ENCODE measurements at places on chromosomes 7 and 10. TPM values are rescaled to one million over a fixed set of nuclear protein-coding genes. Genes with fewer than 3 reads are reported as not detected.

- no peak for DNase-seq
Observed at GRCh38 chr7:91557789-91558404, 293.7 kb downstream of the FZD1 start.

DNA sequence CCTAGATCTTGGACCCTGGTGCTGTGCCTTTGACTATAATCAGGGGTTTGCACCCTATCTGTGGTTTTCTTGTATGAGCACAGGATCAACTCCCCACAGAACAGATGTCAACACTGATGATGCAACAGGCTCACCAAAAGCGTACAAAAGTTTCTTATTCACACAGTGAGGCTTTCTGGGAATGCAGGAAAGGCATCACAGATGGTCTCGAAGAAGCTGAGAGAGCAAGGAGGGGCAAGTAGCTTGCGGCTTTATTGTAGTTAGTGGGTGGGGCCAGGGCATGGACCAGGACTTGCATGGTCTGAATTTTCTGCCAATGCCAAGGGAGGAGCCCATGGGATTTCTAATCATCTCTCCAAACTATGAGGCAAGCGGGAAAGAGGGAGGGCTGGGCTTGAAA, 46.2 kb downstream of the SEC61G start:
- no peak for DNase-seq

The PLEKHS1 gene
- not detected for total RNA-seq

GRCh38 chr10:60868946-60869345, 75.0 kb downstream of the RHOBTB1 start:
- DNase-seq: no peak

The ENO4 gene
- total RNA-seq: 0.37 TPM

DNA sequence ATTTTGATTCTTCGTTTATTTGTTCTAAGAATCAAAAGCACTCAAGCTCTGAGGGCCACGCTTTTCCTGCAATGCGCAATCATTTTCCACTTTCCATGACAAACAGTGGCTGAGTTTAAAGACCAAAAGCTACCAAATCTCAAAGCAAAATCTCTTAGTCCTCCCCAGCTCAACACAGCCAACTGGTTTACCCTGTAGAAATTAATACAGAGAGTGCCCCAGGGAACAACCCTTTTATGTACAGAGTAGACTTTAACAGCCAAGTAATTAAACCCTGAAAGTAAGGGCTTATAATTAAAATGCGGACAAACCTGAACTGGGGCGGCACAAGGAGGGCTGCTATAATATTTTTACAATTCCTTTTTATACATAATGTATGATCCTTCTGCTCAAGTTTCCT, 53.2 kb downstream of the FAM53B start:
- no peak for DNase-seq

The LAMB1 gene
- 131 TPM for total RNA-seq

The SFXN4 gene
- total RNA-seq: 19.9 TPM

DNA sequence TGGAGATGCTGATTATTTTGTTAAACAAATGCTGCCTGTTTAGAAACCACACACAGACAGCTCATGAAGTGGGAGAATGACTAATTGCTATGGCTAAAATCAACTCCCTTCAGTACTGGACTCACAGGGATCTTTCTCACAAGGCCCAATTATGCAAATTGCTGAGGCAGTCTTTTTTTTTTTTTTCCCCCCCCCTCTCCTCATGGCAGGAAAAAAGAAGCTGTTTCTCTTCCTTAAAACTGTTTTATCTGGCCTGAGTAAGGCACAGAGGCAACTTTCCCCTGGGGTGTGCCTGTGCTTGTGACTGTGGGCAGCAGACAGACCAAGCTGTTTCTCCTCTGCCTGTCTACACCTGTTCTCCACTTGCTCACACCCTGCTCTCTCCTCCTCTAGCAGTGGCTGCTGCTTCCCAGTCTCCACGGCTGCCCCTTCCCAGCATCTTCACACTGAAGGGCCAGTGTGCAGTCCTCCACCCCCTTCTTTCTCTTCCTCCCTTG, 65.4 kb upstream of the STEAP1B start:
- no peak for DNase-seq

DNA sequence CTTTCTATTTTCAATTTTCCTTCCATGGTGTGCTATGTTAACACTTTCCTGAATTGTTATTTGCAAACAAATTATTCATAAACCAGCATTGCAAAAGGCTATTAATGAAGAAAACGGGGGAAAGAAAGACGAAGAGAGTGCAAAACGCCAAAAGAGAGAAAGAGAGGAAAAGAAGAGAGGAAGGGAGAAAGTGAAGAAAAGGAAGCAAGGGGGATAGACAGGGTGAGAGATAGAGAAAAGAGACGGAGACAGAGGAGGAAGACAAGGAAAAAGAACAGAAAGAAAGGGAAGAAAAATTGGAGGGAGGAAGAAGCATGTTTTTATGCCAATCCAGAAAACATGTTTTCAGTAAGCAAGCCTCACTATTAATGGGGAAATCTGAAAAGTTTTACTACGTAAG, 310.6 kb downstream of the TFEC start:
- no peak for DNase-seq

DNA sequence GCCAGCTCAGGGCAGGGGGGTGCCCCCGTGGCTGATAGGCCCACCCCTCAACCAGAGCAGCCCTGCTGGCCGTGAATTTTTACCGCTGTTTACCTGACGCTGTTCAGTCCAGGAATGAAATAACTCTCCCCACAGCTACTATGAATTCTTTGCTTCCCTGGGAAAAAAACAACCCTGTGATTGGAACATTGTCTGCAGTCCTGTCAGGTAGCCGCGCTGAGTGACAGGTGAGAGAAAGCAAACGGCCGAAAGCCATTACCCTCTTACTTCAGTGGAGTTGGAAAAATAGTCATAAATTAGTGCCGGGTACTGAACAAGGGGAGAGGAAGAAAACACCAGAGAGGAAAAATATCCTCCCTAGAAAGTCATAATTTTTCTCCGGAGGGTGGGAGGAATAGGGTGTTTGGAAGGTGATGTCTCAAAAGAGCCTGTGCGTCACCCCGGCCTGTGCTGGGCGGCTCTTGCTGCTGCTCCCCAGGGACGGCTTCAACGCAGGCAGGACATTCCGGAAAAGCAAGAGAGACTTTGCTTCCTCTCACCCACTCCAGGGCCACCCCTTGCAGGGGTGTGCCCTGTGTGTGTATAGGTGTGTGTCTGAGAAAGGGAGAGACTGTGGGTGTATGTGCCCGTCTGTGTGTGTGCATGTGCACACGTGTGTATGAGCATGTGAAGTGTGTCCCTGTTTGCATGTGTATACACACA, 69.0 kb downstream of the CDH23 start:
- DNase-seq: no peak

DNA sequence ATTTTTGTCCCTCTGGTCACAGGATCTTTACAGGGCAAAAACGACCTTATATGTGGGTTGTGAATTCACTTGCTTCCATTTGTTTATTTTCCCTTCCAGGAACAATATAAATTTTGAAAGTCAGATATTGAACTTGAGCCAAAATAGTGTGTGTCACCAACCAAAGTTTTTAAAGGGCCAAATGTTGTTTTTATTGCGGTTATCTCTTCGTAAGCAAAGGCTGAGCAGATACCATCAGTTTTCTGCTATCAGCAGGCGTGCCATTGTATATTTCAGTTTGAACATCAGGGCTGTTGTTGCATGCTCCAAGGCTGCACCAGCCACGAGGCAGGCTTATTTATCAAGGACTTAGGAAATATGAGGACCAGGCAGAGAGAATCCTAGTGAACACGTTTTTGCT, 160.3 kb downstream of the PAXIP1 start:
- DNase-seq: no peak

- DNase-seq: no peak
Observed at GRCh38 chr10:73857446-73857845, 16.9 kb downstream of the CAMK2G start.

GRCh38 chr10:124713679-124714255, 30.4 kb downstream of the FAM53B start:
- DNase-seq: no peak

GRCh38 chr7:27532314-27532713, 130.4 kb downstream of the HIBADH start:
- no peak for DNase-seq

DNA sequence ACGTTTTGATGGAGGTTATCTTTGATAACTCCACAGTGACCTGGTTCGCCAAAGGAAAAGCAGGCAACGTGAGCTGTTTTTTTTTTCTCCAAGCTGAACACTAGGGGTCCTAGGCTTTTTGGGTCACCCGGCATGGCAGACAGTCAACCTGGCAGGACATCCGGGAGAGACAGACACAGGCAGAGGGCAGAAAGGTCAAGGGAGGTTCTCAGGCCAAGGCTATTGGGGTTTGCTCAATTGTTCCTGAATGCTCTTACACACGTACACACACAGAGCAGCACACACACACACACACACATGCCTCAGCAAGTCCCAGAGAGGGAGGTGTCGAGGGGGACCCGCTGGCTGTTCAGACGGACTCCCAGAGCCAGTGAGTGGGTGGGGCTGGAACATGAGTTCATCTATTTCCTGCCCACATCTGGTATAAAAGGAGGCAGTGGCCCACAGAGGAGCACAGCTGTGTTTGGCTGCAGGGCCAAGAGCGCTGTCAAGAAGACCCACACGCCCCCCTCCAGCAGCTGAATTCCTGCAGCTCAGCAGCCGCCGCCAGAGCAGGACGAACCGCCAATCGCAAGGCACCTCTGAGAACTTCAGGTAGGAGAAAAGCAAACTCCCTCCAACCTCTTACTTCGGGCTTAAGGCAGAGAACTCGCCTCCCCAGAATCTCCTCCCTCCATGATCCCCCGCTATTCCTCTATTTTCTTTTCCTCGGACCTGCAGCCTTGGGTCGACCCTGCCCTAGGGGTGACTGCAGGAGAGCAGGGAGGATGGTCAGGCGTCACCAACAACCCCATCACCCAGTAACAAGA, at the start of gene SERPINE1:
Gene SERPINE1, plus strand, starts transcription at position 454 of the 809 bp plus-strand sequence. CDS start 1,290 bp downstream, outside the sequence.
- peak; percentile 33 for DNase-seq

GRCh38 chr7:136023134-136023869, 46.1 kb upstream of the MTPN start:
- no peak for DNase-seq

The ZNF503 gene
- total RNA-seq: 14.6 TPM

DNA sequence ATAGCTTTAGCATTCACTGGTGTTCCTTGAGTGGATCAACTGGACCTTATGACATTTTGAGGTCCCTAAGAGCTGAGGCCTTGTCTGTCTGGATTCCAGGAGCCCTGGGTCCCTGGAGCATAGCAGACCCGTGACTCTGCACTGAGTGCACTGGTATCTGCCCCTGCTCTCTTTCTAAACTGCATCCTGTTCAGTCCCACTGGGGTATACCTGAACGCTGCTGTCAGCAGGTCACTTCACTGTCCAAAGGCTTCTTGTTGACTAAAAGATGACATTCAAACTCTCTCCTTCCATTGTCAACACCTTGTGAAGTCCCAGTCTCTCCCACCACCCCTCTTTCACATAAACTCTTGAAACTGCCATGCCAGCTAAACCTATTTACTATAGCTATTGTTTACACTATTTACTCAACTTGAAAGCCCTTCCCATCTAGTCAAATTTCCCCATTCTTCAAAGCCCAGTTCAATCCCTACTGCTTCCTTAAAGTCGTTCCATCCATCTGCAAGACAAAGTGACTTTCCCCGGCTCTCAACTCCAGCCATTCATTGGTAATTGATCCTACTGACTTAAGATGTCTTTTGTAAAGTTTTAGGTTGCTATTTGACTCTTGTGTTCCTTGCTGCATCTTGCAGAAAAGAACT, 523.3 kb downstream of the KCNMA1 start:
- DNase-seq: no peak

The SFTPD gene
- not detected for total RNA-seq

- no peak for DNase-seq
Observed at GRCh38 chr7:35828817-35829216, 28.0 kb downstream of the SEPTIN7 start.

The GDF2 gene
- not detected for total RNA-seq

DNA sequence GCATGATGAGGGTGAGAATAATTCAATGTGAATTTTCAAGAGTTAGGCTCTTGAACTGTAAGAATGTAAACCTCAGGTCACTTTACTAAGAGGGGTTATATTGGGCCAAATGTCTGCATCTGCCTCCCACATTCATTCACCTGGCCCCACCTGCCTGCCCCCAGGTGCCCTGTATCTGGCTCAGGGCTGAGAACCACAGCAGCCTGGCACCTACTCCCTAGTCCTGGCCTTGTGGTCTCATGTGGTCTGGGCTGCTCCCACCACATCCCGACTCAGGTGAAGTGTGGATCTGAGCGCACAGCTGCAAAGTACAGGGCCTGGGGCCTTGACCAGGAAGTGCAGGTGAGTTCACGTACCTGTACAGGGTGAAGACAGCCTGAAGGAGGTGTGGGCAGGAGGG, 182.1 kb downstream of the PFKFB3 start:
- DNase-seq: no peak

DNA sequence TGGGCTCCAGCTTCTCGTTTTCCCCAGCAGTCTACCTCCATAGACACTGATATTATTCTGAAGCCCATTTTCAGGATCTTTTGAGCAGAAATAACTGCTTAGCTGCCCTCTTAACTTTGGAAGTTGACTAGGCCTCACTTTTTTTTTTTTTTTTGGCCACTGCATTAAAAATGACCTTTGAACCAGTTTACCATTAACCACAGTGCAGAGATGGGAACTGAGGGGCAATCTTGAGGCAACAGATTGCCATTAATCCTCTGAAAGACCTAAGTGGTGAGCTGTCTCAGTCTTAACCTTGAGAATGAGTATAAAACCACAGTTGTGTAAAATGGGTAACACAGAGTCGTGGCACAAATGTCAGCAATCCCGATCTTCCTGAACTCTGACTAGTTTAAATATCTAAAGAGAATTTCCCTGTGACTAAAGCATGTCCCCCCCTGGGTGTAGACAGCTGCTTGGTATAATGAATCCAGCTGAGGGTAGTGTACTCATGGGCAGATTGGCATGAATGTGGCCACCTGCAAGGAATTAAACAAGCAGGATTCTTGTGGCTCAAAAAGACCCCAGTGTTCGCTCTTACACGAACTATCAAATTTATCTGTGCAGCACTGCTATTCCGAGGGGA, 46.1 kb upstream of the FMC1 start:
- DNase-seq: no peak

GRCh38 chr10:34058845-34059614, 724.6 kb upstream of the NRP1 start:
- DNase-seq: no peak

The GPER1 gene
- 0.91 TPM for total RNA-seq

The TFR2 gene
- total RNA-seq: 1.7 TPM

Data from neural crest cell (in vitro differentiated cells).